ENCODE measurements at places on chromosomes 5 and 9.

GRCh38 chr5:159787837-159788236, 128.4 kb upstream of the ADRA1B start:
- no peak for ATAC-seq

DNA sequence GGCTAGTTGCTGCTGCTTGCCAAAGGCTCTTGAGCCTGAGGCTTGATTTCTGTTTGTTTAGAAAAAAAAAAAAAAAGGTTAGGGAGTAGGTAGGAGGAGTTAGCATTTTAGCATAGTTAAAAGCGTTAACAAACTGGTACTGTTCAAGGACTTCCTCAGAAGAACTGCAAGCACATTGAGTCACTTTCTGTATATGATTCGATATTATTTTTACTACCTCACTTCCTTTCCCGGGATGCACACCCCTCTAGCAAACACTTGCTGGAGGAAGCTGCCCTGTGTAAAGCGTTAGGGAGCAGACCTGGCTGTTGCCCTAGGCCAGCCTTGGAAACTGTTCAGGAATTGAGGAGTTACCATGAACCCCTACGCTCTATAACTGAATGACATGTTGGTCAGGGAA, 15.7 kb upstream of the CEP120 start:
- peak; percentile 76 for ATAC-seq

- peak; percentile 21 for ATAC-seq
These were observed 709 bp downstream of the WHRN start for GRCh38 chr9:114504341-114505186.

DNA sequence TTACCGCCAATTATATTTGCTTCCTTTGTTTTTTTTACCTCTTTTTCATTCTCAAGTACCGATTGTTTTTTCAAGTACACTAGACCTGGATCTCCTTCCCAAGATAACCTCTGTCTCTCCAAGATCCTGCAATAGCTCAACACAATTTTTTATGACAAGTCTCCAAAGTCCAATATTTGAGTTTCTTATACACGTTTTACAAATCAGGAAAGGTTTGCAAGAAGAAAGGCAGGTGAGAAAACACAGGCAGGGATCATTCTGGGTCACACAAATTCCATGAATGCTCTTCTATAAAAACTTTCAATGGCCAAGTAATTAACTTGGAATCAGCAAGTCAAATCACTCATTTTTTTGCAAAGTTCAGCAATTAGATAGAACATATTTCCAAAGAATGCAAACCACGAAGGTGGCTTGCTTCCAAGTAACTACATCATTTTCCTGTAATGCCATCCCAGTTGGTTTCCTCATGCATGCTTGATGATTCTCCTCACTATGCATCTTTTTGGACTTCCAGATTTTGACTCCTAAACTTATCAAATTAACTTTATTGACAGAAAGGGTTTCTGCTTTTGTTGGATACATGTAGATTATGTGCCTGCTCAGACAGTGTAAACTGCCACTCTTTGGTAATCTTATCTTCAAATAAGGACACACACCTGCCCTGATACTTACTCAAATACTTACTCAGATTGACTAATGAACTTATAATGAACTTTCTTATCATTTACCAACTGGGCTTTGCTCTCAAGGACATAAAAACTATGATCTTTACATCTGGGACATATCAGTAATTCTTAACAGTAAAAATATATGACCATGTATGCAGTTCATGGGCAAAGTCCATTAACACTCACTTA, 24.7 kb upstream of the IFNE start:
- no peak for ATAC-seq

DNA sequence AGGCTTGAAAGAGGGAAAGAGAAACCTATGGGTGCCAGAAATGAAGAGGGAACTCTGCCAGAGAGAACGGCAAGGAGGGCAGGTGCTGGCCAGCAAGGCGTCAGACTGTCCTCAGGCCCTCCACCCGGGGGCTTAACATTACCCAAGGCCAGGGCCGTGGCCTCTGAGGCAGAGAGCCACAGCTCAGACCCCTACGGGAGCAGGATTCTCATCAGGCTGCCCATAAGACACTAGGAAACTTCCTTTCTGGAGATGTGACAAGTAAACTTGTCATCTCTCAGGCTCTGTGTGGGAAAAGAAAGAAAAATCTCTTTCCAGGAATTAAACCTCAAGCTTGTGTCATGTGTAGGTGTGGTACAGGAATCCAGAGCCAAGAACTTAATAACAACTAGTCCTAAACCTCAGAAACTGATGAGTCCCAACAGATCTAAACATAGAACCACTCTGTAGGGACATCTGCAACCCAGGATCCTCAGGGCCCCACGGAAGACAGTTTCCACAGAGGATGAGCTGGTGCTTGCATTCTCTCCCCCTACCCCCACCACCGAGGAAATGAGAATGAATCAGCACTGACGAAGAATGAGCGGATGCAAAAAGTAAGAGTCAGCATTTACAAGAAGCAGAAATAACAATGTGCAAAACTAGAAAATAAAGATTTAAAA, 74.3 kb downstream of the DCP2 start:
- ATAC-seq: peak; percentile 81

GRCh38 chr9:6417186-6417585, 4.2 kb downstream of the UHRF2 start:
- no peak for ATAC-seq

GRCh38 chr5:125595095-125595494, 828.1 kb upstream of the GRAMD2B start:
- no peak for ATAC-seq

- peak; percentile 65 for ATAC-seq
These were observed 32.1 kb upstream of the IL6ST start for GRCh38 chr5:56026863-56027300.

GRCh38 chr5:108945094-108945493, 197.4 kb downstream of the FER start:
- ATAC-seq: no peak

- no peak for ATAC-seq
These were observed at the start of gene PRDM12 for GRCh38 chr9:130664251-130665028. Gene PRDM12, plus strand, starts transcription at chr9:130664594. Its CDS starts 60 bp downstream, at chr9:130664654.

DNA sequence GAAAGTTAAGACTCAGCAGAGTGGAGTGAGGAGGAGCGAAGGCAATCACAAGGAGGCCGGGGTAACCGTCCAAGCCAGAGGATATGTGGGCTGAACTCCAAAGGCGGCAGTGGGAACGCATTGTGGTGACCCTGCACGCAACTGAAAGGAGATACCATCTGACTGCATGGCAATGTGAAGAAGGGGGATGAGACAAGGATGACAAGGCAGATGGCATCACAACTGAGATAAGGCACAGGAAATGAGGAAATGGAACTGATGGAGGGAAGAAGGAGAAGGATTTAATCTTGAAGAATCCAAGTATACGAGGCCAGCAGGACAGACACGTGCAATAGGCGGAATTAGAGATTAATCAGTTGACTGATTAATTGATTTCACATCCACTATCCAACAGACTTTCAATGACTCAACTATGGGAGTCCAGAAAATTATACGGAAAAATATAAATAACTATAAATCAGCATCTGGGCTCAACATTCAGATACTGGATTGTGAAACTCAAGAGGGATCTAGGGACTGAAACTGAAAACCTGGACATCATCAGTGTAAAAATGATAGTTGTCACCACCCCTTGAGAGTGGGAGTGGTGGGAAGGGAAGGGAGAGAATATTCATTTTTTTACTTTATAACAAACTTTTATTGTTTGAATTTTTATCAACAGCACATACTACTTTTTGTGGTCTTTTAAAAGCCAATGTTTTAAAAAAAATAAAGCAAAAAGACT, 86.1 kb downstream of the ARL15 start:
- ATAC-seq: no peak

DNA sequence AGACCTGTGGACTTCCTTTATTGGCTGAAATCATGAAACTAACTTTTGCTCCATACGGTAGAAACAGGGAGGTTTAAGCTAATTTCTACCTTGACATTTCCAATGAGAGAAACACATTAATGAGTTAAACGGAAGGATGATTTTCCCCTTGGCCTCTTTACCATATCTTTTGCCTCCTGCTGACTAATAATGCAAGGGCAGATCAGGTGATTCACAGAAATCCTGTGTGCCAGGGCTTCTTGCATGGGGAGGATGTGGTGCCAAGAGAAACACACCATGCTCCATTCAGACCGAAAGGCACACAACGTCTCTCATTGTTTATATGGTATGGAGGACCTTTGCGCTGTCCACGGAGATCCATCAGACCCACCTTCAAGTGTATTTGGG, 17.4 kb upstream of the PRLR start:
- no peak for ATAC-seq

DNA sequence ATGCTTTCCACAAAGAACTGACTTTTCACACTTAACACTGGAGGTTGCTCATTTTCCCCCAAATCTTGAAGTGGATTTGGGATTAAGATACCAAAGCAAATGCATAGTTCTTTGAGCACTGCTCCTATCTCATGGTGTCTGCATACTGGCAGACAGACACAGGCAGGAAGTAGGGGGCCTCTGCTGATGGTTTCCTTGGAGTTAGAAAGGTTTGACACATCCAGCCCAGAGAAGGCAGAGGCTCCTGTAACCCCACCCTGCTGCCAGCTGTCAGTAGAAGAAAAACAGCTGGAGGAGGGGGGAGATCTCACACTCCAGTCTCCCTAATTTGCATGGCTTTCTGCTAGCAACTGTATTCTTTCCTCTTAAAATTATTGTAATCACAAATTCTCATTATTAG, 44.1 kb downstream of the APTX start:
- ATAC-seq: no peak

DNA sequence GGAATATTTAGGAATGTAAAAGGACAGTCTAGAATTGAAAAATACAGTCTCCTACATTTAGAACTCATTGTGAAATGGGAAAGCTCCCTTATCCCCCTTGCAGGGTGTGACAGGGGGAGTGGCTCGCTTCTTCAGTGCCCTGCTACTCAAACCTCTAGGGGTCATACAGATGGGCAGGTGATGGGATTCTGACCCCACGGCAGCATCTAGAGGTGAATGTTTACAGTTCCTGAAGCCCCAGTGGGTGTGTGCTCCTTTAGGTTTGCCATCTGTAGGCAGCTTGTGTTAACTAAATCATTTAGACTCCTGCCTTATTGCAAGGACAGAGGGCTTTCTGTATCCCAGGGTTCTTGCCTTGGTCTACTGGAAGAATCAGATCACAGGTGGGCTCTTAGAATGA, 271.0 kb upstream of the MPDZ start:
- ATAC-seq: no peak

GRCh38 chr9:131193051-131193450, 67.7 kb downstream of the NUP214 start:
- ATAC-seq: no peak

GRCh38 chr5:131973089-131973712, 27.7 kb upstream of the MEIKIN start:
- ATAC-seq: no peak

- no peak for ATAC-seq
These were observed 84.9 kb upstream of the IL7R start for GRCh38 chr5:35771839-35772238.

DNA sequence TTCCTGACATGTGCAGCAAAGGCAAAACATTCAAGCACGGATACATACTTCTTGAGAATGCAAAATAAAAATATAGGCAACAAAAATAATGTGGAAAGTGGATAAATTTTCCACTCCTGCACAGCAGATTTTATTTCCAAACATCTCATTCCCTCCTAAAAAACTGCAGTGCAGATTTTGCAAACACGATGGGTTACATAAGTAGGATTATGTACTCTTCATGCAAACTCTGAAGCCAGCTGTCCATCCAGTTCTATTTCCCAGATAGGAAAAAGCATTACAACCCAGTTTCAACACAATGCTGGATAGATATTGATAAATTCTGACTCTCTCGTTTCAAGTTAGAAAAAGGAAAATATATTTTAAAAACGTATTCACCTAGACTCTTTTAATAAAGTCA, 52.7 kb upstream of the CCNG1 start:
- no peak for ATAC-seq

DNA sequence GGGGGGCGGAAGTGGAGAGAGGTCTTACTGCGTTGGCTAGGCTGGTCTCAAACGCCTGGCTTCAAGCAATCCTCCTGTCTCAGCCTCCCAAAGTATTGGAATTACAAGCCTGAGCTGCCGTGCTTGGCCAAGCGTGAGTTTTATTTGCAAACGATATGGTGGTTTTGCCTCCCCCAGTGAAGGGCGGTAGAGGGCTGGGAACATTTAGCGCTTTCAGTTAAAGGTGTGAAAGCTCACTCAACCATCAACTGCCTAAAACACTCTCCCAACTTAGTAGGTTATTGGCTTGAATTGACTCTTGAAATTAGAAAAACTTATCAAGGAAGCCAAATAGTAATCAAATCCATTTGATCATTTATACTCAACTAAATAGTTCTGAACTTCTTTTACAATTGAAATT, 156.3 kb downstream of the ESM1 start:
- no peak for ATAC-seq

- ATAC-seq: no peak
These were observed 580.5 kb upstream of the SGCD start for GRCh38 chr5:155746367-155747038.

DNA sequence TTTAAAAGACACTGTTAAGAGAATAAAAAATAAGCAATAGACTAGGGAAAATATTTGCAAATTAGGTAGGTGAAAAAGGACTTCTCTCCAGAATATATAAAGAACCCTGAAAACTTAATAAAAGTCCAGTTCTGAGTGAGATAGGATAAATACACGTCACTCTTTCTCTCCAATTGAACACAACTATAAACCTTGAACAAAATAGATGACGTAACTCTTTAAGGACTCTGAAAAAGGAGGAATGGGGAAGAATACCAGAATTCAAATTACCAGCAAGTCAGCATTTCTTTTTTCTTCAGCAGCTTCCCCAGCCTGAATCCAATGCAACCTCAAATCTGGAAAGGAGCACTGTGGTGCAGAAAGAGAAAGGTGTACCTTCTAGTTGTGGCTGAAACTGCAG, 6.8 kb upstream of the WDR41 start:
- ATAC-seq: no peak

GRCh38 chr9:118318770-118319431, 614.7 kb downstream of the TLR4 start:
- ATAC-seq: no peak

DNA sequence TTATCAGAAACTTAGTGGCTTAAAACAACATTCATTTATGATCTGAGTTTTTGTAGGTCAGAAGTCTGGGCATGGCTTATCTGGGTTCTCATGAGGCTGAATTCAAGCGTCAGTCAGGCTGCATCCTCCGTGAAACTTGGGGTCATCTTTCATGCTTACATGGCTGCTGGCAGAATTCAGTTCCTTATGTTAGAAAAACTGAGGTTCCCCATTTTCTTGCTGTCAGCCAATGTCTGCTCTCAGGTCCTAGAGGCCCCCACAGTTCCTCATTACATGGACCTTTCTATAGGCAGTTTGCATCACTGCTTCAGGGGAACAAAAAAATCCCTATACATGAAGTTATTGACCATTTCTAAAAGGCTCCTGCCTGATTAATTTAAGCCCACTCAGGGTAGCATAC, 83.8 kb upstream of the NMUR2 start:
- ATAC-seq: no peak

Data from activated CD4-positive, CD25-positive, alpha-beta regulatory T cell treated with anti-CD3 and anti-CD28 coated beads, Interleukin-2, amount 50 U/mL, for 24 hours (primary cell).